ENCODE measurements at places on chromosomes 7 and 10. TPM values are rescaled to one million over a fixed set of nuclear protein-coding genes. Genes with fewer than 3 reads are reported as not detected.
A peak's percentile ranks its signal among the peaks of the same experiment; 100 is the strongest.

GRCh38 chr10:133245439-133246235 lies 8.0 kb downstream of the VENTX start:
- peak; percentile 37 for DNase-seq

DNA sequence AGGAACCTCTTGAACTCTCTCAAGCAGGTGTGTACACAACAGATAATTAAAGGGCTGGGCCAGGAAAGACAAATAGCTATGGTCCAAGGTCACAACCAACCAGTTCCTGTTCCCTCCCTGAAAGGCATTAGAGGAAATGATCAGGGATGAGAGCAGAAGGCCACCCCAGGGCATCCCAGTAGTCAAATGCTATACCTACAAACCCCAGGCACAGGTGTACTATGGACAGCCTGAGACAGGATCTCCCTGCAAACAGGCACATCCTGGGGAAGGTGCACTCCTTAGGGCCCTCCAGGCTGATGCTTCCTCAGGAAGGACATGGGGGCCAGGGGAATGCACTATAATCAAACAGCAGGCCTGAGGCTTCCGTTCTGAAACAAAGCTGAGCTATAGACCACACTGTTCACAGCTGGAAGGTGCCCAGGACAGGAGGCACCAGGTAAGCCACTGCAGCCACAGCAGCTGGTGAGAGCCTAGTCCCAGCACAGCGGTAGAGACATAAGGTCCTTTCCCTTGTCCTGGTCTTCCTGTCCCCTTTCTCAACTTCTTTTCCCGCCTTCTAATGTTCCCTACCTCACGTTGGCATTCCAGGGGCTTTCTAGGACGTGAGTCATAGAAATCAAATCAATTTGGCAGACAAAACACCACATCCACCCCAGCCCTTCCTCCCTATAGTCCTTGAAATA lies 13.3 kb downstream of the PARP12 start:
- DNase-seq, result no peak

DNA sequence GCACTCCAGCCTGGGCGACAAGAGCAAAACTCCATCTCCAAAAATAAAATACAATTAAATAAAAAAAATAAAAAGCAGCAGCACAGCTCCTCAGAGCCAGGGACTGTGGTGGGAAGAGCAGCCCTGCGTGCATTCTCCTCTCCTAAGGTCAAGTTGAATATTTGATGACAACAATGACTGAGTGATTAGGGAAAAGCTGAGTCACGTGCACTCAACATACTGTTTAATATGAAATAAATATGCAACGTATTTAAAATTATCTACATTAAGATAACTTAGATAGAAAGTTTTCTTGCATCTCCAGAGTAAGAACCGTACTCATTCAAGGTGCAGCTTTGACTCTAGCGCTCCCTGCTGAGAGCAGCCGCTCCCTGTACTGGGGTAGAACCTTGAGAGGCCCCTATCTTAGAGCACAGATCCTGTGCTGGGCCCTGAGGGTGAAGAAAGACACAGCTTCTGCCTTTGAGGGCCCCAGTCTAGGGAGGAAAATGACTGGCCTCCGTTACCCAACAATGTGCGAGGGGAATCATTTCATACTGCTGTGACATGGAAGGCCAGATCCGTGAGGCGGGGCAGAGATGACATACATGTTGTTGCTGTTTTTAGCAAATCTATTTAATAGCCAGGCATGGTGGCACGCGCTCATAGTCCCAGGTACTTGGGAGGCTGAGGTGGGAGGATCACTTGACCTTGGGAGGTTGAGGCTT lies 81.1 kb downstream of the SVIL start:
- DNase-seq, result no peak

DNA sequence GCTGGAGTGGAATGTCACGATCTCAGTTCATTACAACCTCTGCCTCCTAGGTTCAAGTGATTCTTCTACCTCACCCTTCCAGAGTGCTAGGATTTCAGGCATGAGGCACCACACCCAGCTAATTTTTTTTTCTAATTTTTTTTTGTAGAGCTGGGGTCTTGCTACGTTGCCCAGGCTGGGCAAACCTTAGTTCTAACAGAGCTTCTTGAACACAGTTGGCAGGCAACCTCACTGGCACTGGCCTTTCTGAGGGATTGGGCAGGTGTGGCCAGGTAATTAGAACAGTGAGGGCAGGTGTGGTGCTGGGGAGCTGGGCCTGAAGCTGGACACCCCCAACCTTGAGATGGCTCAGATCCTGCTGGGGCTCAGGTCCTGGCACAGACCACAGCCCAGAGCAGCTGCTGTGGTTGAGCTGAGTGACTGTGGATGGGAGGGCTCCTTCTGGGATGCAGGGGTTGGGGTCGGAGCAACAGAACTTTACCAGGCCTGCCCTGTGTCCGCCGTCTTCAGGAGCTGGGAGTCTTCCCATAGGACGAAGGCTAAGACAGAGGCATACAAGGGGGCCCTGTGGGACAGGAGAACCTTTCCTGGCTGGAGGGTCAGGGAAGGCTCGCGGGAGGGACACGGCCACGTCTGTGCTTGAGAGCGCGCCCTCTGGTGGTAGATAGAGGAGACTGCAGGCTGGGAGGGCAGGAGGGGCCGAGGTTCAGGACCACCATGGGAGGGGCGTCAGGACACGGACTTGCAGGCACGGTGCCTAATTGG lies 48.2 kb downstream of the COL26A1 start:
- DNase-seq, result peak; percentile 15

The OR9A2 gene
- total RNA-seq, result not detected

- peak; percentile 21 for DNase-seq
Measured at GRCh38 chr10:103816431-103816830, 38.9 kb downstream of the SH3PXD2A start.

DNA sequence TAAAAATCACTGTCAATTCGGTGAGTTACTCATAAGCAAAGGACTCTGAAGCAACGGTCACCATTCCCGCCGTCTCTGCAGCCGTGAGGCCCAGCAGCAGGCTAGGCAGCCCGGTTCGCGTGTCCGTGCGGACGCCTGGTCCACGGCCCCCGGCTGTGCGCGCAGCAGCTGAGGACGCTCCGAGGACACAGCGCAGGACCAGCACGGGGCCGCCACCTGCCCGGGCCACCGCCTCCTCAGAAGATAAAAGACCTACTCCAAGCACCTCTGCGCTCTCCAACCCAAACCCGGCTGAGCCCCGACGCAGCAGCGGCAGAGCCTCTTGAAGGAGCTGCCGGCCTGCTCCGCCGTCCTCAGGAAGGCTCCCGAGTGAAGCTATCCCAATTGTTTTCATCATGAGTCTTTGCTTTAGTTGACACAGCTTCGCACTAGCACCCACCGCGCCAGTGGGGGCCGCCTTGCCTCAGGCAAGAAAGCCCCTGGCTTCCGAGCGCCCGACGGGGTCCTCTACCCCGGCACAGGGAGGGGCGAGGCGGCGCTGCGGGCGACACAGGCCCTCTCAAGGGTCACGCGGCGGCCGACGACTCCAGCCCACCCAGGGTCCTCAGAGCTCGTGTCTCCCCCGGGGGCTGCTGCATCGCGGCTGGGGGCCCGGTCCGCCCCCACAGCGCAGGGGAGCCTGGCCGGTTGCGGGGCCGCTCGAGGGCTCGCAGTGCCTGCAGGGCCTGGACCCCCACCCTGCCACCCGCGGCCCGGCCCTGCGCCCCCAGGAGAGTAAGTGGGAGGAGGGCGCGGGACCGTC lies 16.9 kb upstream of the GPR146 start:
- peak; percentile 43 for DNase-seq

The THSD7A gene
- total RNA-seq, result 1.6 TPM

DNA sequence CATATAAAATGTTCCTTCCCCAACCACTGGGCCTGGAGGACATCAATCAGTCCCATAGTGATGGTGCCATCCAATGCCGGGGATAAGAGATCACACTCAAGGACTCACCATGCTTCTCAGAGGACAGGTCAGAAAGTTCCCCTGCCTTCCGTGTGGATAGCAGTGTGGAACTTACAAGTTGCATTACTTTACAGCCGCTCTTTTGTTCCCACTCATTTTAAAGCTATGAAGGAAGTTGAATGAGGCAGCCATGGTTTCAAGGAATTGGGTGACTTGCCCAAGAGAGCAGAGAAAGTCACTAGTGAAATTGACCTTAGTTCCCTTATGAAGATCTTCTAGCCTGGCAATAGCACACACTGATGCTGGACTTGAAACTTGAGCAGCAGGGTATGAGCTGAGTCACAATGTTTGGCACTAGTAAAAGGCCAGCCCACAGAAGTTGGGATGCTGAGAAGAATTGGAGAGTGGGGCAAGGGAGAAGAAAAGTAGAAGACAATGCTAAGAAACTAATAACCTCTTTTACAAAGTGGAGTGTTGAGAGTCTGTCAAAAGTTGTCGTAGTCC lies 78.7 kb downstream of the CXCL12 start:
- DNase-seq, result peak; percentile 11

DNA sequence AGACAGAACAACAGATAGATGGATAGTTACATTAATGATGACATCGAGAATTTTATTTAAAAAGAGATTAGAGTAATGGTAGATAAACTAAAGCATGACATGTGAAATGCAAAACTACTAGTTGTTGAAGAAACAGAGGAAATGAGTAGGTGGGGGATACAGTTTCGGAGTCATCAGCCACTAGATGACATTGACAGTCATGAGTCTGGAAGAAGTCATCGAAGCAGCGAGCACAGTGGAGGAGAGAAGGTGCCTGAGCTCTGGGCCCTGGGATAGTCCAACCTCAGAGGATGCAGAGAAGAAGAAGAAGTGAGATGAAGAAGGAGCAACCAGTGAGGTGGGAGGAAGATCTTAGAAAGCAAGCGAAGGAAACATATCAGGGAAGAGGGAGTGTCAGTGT lies 20.2 kb upstream of the SEC61A2 start:
- DNase-seq, result no peak

The CASP2 gene
- 11.9 TPM for total RNA-seq

GRCh38 chr10:59852670-59853069 lies 53.7 kb downstream of the CCDC6 start:
- no peak for DNase-seq

DNA sequence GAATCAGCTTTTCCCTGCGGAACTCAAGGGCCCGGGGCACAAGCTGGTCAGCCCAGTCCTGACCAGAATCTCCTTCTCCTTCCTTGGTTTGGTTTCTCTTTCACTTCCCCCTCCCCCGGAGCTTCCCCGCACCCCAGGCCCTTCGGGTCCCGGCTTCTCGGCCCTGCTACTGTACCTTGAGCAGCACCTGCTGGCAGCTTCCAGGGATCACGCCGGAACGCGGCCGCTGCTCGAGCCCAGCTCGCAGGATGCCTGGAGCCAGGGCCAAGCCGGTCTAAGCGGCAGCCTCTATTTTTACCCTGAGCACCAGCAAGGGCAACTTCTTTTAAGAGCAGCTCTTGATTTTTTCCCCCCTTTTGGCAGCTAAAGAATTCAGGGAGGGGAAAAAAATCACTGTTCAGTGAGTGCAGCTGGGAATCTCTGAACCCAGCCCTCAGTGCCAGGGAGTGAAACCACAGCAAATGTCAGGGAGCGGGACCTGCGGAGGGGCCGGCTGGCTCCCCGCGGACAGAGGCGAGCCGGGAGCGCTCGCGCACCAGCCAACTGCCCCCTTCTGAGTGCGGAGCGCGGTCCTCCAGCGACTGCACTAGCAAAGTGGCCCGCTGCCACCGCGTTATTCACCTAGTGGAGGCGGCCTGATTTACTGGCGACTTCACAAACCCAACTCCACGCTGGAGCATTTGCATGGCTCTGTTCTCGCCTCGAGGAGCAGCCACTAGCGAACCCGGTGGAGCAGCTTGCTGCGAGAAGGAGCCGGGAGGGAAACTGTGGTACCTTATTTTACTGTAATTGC lies 2.4 kb upstream of the INHBA start:
- peak; percentile 94 for DNase-seq

The GPR15LG gene
- not detected for total RNA-seq

The NEUROG3 gene
- not detected for total RNA-seq

DNA sequence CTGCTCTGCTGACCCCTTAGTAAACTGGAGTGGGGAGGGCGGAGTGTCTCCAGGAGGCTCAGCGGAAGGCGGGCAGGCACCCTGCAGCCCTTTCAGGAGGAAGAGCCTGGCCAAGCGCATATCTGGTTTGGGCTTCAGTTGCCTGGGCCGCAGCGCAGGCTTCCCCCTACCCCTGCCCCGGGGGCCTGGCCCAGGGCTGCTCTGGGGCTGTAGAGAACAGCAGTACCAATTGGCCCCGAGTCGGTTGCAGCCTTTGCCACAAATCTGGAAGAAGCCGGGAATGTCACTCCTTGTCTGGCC lies 28.1 kb upstream of the JAKMIP3 start:
- no peak for DNase-seq

GRCh38 chr7:100515072-100515532 lies 23.9 kb upstream of the AGFG2 start:
- peak; percentile 76 for DNase-seq

The LDB3 gene
- total RNA-seq, result under 0.01 TPM

- no peak for DNase-seq
Measured at GRCh38 chr7:148787571-148788295, 89.0 kb downstream of the CUL1 start.

DNA sequence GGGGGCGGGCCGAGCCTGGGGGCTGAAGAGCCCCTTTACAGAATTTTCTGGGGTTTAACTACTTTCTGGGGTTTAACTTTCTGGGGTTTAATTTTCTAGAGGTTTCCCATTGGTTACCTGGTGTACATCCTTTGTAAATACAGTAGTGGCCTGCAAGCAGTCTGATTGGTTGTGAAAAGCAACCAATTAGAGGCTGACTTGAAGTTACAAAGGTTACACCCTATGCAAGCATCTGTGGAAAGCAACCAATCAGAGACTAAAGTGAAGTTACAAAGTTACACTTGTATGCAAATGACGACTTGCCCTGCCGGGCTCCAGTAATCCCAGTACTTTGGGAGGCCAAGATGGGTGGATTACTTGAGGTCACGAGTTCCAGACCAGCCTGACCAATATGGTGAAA lies 27.4 kb downstream of the GTF2I start:
- DNase-seq, result no peak

- DNase-seq, result no peak
Measured at GRCh38 chr10:23199768-23200511, 7.8 kb downstream of the PTF1A start.

DNA sequence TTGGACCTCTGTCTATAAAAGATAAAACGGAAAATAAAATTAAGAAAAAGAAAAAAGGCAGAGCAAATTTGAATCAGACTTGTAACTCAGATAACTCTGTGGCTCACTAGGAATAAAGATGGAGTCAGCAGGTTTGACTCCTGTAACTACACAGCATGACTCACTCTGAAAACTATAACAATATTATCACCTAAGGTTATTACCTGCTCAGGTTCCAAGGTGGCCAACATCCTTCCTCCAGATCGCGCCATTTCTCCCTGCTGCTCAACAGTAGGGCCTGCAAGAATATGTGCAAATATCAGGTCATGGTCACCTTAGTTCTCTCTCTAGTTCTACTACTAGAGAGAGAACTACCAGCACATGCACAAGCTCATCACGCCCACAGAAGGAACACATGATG lies 30.0 kb downstream of the ALDH18A1 start:
- DNase-seq, result no peak

Data from fibroblast of villous mesenchyme (primary cell).